ENCODE measurements at places on chromosomes 7 and 10. TPM values are rescaled to one million over a fixed set of nuclear protein-coding genes. Genes with fewer than 3 reads are reported as not detected.

DNA sequence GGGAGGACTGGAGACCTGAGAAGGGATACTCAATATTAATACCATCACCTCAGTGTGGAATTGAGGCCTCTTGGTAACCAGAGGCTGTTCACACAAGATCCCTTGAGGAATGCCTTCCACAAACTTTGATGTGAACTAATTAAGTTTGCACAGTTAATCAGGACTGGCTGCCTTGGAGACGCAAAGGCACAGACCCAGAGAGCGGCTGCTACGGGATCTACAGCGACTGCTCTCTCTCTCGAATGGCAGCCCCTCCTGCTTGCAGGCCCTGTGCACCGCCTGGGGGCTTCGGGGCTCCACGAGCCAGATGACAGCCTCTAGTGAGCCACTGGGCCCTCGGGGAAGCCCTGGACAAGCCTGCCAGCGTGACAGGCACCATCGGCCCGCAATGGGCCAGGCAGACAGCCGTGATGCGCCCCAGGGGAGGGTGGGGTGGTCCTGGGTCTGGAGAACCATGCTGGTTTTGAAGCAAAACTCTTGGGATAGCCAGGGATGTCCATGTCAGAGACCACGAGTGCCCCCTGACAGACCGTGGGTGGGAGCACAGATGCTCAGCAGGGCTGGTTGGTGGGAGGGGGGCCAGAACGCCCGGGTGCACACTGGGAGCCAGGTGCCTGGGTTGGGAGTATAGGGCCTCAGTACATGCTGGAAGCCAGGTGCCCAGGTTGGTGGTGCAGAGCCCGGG lies 195.6 kb downstream of the ELFN1 start:
- DNase-seq, result no peak

- DNase-seq, result peak; percentile 61
These were observed 2.6 kb downstream of the STK31 start for GRCh38 chr7:23712368-23713284.

DNA sequence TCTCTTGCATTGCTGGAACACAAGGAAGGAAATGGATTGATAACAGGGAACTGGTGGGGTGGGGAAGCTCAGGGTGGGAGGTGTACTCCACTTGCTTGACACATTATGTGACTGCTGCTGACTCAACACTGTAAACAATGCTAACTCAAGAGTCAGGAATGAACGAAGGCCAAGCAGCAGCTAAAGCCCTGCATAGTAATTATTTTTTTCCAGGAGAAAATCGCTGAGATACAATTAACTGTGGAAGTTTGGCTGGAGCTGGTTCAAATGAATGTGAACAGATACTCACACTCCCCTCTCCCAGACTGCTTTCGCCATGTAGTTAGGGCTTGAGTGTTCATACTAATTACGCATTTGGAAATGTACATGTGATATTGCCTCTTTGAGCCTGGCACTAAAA lies 170.9 kb upstream of the AOAH start:
- no peak for DNase-seq

GRCh38 chr7:4775848-4776623 lies 613 bp downstream of the AP5Z1 start:
- no peak for DNase-seq

DNA sequence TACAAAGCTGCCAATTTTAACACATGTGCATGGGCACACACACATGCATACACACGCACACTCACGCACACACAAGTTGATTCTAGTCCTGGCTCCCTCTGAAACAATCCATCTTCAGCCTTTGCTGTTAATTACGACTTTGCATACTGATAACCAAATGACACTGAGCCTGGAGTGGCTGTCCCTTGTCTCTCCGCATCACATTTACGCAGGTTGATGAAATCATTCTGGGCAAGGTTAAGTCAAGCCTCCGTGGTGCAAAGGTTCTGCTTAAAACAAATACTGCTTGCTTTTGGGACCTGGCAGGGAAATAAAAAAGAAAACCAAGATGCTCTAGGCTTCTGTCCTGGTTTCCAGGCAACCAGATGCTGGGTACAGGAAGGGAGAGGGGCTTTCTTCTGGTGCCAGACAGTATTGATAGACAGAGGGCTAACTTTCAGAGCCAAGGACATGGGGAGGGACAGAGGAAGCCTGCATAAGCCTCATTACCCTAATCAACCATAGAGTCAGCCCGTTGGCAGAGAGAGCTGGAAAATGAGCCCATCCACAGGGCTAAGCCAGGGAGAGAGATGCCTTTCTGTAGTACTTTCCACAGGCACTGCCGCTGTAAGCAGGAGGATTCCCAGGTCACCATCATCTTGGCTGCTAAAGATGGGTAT lies 233.0 kb downstream of the WDR11 start:
- DNase-seq, result no peak

DNA sequence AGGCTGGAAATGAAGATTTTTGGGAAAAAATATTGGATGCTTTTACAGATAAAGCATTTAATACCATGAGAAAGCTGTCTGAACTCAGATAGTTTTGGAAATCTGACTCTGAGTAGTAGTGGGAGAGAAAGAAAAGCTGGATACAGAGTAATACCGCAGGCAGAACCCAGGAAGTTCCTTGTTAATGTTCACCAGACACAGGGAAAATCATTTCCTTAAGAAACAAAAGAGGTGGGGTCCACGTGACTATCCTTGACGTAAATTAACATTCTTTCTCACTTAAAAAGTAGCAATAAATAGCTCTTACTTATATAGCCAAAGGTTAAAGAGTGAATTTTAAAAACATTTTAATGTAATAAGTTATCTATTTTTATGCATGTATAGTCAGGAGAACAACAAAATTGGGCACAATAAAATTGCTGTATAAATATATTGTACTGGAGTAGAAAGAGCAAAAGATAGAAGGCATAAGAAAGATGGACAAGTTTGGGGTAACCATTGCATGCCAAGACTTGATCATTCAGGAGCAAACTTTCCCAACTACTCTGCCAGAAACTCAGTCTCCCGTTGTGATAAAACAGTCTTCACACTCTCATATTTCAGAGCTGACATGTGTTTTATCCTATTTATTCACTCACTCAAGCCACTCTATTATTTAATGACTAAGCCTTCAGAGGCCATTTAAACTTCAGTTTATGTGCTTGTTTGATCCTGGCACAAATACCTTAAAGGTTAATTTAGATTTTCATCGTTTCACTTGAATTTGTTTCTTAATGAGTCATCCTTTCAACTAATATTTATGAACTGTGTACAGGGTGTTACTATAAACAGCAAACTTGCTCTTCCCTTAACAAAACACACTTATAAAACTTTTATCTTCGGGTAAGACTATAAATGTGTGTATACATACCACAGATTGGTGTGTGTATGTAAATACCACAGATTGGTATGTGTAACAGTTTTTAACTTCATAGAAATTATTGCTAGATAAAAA lies 143.1 kb downstream of the GNAI1 start:
- peak; percentile 68 for DNase-seq

DNA sequence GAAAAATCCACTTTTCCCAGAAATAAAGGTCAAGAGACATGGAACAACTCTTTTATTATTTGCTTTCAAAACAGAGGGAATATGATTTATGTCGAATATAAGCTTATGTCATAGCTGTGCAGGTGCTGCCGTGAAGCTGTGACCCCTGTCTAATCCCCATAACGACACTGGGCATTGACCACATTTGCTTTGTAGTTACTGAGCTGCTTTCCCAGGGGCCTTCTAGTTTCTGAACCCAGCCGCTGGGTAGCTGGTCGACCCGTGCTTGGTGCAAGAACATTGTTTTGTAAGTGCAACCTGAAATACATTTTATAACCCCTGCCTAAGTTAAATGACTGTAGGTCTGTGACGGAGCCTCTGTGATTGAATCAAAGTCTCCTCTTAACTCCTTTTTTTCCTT lies 144.9 kb upstream of the HDAC9 start:
- no peak for DNase-seq

PNLIPRP3 gene
- total RNA-seq, result under 0.01 TPM

ANKRD30A gene
- total RNA-seq, result not detected

PDE1C gene
- 0.13 TPM for total RNA-seq
